ENCODE measurements at places on chromosomes 16 and 17.
A peak's percentile ranks its signal among the peaks of the same experiment; 100 is the strongest.

DNA sequence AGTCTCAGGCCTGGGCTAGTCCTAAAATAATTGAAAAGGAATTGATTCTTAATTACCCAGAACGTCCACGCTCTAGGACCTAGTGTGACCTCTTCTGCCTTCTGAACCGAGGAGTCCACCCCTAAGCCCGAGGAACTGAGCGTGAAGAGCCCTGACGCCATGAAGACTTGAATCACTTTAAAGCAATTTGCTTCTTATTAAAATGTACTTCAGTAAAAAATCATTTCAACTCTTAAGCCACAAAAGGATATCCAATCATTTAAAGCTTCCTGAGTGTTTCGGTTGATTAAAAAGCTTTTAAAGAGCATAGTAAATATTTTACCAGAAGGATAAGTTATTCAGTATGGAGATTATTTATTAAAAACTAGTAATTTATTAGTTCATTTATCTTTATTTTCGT lies 11.6 kb downstream of the HSBP1 start:
- no peak for DNase-seq

DNA sequence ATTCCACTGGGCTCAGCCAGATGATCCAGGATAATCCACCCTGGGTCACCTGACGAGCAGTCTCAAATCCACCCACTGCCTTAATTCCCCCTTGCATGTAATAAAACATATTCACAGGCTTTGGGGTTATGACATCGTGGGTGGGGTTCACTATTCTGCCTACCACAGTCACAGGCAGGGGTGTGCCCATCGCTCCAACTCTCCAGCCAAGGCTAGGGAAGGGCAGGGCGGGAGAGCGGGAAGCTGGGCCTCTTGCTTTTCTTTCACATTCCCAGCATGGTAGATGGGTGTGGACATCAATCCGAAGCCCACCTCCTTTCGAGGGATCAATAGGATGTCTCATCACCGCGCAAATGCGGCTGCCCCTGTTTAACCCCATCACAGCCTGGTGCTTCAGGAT lies 12.7 kb upstream of the CD300LD start:
- DNase-seq = no peak

- DNase-seq = no peak
These were observed 47.7 kb downstream of the CFDP1 start for GRCh38 chr16:75385507-75386152.

- peak; percentile 60 for DNase-seq
These were observed 604 bp downstream of the PRR14 start for GRCh38 chr16:30651124-30652004.

DNA sequence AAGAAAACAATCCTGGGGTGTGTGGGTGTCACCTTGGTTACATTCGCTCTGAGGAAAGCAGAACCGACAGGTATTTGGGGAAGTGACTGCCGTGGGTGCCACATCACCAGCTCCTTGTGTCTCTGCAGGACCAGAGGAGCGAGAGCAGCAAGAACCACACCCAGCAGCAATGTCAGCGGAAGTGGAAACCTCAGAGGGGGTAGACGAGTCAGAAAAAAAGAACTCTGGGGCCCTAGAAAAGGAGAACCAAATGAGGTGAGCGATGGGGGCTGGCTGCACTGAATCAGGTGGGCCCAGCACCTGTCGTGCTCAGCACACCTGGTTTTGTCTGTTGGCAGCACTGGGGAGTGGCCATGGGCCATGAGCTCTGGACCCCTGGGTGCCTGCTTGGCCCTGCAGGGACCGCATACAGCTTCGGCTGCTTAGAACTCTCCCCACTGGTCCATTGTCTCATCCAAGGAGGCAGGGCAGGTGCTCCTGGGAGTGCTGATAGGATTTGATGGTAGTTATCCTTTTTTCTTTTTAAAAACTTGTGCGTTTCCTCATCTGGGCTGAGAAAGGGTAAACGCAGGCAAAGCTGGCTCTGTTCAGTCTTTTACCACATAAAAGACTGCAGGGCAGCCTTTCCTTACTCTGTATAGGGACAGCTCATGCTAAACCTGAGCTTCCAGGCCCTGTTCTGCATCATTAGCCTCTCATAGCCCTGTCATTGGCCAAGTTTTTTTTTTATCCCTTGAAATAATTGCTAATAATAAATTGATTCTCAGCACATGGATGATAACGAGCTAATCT lies 29.4 kb downstream of the HMOX2 start:
- DNase-seq = no peak

GRCh38 chr17:68204736-68205135 lies 43.1 kb upstream of the AMZ2 start:
- no peak for DNase-seq

DNA sequence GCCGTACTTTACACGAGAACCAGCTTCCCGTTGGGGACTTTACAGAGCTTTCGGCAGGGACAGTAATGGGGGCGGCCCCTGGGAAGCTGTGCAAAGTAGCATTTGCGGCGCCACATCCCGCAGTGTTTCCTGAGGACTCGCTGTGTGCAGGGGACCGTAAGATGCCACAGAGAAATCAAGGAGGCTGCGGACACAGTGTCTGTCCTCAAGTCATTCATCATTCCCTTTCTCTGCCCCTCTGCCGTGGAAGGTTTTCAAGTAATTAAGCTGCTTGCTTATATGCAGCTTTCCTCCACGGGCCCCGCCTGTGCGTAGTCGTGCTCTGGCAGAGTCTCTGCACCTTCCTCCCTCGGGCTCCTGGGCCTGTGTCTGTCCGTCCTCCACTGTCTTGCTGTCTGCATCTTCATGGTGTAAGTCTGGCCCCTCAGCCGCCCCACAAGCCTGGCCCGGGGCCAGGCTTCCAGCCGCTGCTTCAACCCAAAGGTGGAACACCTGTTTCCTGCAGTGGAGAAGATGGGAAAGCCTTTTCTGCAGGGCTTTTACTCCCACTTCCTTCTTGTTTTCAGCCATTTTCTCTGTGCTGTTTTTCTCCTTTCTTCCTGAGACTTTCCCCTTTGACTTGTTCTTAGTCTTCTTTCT lies 216.9 kb upstream of the CHMP6 start:
- DNase-seq = no peak

DNA sequence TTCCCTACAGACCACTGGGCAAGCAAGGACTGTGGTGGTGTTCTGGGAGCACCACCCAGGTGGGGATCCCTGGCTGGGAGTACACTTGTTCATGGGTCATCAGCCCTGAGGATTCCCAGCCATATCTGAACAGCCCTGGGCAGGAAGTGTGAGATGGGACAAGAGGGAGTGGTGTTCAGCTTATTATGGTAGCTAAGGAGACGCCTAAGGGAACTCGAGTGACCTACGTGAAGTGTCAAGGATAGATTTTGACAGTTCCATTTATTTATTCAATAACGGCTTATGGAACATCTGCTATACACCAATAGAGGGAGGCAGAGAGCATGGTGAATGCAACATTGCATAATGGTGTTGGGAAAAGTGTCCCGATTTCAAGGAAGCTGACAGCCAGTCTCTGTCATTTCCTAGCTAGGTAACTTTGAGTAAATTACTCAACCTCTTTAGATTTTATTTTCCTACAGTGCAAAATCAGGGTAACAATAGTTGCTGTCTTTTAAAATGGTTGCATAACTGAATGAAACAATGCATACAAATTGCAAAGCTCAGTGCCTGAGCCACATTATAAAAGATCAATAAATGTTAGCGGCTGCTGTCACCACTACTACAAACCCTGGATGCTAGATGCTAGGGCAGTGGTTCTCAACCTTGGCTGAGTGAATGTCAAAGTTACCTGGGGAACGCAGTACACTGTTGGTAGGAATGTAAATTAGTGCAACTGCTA lies 534.1 kb downstream of the GRIN2A start:
- DNase-seq = peak; percentile 20

DNA sequence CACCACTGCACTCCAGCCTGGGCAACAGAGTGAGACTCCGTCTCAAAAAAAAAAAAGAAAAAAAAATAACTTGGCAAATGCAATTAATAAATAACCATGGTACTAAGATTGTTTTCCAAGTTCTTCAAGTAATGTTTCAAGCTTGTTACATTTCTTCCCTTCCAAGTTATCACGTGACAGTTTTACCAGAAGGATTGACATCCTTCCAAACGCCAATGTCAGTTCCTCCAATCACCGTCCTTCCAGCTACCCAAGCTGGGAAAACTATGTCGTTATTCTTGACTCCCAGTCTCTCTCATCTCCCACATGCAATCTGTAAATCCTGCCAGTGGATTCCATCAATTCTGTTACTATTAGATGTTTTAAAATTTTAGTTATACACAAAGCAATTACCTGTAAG lies 3.9 kb upstream of the PHAF1 start:
- peak; percentile 62 for DNase-seq

- no peak for DNase-seq
These were observed 9.7 kb upstream of the TIMP2 start for GRCh38 chr17:78934681-78935418.

Data from testis (tissue), 5 donors.